Stromal cell of bone marrow (primary cell): ENCODE measurements at places on chromosomes 2 and 18.

- DNase-seq = peak; percentile 57
Measured at GRCh38 chr2:101831351-101831865, 133.9 kb downstream of the MAP4K4 start.

DNA sequence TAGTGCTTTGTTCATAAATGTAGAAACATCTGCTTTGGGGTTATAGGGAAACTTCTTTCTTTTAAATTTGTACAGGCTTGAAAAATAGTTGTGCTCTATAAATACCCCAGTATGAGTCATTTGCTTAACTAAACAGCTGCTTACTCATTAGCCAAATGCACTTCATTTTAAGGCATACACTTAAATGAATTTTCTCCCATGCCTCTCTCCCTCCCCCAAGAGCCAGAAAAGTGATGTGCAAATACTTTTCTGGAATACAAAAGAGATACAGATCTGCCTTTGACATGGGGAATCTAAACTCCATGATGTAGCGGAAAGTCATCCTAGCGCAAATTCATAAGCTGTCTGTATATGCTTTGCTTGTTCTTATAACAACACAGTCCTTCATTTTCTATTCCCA is 469.4 kb downstream of the DLGAP1 start:
- no peak for DNase-seq

DNA sequence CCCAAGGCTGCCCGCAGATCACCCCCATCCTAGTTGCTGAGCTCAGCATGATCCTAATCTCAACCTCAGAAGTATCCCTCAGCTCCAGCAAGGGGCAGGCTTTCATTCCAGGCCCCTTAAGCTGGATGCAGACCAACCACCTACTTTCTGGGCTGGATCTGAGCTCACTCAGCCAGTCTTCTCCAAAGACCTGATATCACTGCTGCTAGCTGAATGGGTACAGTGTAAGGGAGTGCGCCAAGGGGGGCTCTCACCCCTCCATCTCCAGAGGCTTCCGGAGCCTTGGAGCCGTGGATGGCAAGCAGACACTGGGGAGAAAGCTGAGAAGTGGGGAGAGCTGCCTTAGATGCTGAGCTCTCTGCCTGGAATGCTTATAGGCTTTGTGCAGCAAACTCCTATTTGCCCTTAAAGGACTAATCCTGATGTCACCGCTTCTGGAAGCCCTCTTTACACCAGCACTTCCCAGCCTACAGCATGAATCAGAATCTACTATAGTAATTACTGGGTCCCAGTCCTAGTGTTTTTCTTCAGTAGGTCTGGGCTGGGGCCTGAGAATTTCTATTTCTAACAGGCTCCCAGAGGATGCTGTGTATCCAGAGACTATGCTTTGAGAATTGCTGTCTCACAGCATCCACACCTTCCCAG is 31.0 kb downstream of the GYPC start:
- no peak for DNase-seq

DNA sequence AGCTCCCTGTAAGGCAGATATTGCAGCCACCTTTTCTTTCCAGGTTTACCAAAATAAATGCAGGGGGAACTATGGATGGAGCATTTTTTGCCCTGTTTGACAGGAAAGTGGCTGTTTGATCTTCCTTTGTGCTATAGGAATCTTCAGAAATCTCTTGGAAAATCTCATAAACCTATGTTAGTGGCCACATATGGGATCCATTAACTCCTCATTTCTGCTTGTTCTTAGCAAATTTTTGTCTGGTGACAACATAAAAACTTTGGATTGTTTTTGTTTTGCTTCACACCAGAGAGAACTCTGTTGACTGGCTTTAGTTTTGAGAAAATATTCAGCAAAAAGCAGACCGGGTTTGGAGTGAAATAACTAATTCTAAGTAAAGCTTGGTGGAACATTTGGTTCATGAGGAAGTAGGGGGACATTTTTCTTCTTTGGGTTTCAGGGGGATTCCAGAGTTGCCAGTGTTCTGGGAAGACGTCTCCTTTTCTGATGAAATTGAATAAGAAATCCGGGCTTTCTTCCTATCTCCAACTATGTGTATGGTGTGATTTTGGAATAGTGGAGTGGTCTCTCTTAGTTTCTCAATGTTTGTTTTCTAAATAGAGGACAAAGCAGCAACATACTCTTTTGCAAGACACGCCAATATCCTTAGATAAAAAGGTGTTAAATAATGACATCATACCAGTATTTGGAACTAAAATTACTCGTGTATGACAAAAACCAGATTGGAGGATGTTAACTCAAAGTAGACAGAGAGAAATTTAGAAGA is 174.4 kb downstream of the ICOS start:
- no peak for DNase-seq

DNA sequence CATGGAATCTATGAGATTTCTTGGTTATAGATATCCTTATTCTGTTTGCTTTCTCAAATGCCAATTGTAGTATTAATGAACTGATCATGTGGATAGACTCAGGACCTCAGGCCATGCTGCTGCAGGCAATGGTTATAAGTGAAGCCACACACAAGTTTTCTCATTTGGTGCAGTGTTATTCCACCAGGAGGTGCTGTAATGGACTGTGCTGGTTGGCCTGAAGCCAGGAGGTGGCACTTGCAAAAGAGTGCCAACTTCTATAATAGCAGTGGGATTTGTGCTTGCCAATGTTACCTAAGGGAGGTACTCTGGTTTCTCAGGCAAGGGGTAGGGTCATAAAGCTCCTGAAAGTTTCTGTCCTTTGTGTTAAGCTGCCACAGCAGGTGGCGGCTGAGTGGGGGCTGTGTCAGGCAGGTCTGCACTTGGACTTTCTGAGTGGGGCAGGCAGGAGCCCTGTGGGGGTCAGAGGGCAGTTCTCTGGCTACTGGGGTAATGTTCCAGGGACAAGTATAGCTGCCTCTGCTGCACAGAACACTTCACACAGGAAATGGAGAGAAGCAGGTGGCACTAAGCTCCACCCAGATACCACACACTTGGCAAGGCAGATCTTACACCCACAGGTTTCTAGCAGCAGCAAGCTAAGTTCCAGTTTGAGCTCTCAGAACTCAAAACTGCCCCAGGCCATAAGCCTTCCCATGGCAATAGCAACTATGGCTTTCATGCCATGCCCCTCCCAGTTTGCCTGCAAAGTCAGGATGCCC is 352.6 kb upstream of the CWC22 start:
- no peak for DNase-seq

DNA sequence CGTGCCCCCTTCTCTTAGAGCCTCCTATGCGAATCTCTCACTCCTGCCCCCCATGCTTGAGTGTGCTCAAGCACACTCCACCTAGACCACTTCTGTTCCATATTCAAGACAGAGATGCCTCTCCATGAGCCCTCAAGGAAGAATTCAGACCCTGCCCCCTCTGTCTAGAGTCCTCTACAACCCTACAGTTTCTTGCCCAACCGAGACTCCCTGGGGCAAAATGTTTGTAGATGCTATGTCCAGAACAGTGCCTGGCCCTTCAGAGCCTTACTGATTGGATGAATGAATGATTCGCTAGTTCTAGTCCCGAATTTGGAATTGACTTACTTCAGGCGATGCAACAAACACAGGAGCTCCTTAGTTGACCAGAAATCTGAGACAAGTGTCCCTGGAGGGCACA is 8.7 kb downstream of the APCDD1 start:
- DNase-seq = no peak

- no peak for DNase-seq
Measured at GRCh38 chr18:20996418-20996817, 115.2 kb downstream of the ROCK1 start.

- no peak for DNase-seq
Measured at GRCh38 chr18:26756556-26756955, 109.0 kb downstream of the AQP4 start.

- no peak for DNase-seq
Measured at GRCh38 chr2:150007815-150008430, 420.3 kb upstream of the MMADHC start.

GRCh38 chr18:71370671-71371445 is 1082.0 kb downstream of the SOCS6 start:
- DNase-seq = no peak

DNA sequence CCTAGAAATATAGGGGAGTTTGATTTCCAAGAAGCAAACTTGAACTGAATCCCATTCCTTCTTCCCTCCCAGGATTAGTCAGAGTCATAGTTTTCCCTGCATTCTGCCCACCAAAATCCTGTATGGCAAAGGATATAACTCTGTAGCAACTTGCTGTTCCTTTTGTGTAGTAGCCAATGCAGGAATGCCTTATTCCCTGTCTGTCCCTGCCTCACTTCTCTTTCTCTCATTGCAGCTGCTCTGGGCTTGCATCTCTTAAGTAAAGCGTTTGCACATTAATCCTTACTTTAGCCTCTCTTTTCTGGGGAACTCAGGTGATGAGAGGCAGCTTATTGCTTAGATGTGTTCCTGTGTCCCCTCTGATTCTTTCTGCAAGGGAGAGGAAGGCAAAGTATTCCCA is 333.1 kb upstream of the VWC2L start:
- DNase-seq = peak; percentile 1

DNA sequence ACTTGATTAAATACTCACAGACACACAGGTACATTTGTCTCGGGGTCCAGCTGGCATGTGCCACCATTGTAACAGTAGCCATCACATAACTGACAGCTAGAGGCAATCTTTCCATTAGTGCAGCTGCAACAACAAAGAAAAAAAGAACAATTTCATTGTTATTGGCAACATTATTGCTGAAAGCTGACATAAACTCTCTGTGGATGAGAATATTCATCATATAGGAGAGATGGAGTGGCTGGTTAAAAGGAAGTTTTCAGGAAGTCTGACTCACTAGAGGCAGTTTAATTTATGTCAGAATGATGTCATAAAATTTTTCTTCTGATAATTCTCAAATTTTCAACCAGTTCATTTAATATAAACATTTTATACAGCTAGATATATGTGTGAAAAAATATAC is 1490.0 kb upstream of the NXPH2 start:
- DNase-seq = no peak
